Activated CD4-positive, alpha-beta T cell treated with anti-CD3 and anti-CD28 coated beads for 4 hours (primary cell): ENCODE measurements at places on chromosomes 7 and 10.

DNA sequence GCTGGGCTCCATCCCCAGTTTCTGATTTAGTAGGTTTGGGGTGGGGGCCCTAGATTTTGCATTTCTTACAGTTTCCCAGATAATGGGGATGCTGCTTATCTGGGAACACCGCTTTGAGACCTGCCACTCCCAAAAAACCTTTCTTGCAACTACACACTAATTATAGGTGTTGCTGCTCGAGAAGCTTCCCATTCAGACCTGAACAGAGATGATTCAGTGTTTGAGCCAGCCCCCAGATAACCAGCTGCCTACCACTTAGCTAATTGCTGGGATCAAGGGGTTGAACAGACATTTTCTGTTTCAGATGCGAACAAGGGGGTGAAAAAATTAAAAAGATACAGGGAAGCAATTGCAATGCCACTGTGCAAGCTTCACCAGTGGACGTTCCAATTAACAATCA is 448.5 kb downstream of the KCNMA1 start:
- no peak for DNase-seq

- no peak for DNase-seq
Observed at GRCh38 chr7:115058726-115059125, 136.8 kb downstream of the MDFIC start.

GRCh38 chr7:9082203-9082602 is 648.8 kb downstream of the NXPH1 start:
- no peak for DNase-seq

- no peak for DNase-seq
Observed at GRCh38 chr7:70779321-70779720, 352.6 kb upstream of the GALNT17 start.

DNA sequence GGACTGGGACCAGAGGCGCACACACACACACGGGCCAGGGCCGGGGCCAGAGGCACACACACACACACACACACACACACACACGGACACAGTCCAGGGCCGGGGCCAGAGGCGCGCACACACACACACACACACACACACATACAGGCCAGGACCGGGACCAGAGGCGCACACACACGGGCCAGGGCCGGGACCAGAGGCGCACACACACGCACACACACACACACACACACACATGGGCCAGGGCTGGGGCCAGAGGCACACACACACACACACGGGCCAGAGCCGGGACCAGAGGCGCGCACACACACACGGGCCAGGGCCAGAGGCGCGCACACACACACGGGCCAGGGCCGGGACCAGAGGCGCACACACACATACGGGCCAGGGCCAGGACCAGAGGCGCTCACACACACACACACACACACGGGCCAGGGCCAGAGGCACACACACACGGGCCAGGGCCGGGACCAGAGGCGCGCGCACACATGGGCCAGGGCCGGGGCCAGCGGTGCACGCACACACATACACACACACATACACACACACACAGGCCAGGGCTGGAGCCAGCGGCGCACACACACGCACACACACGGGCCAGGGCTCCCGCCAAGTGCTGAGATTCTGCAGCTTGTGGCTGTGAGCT is 268.8 kb downstream of the ELFN1 start:
- no peak for DNase-seq

- DNase-seq: no peak
Observed at GRCh38 chr10:124001391-124002148, 91.8 kb downstream of the CHST15 start.
